ENCODE measurements at places on chromosomes 13 and 19.

- H3K4me3 ChIP-seq, result no peak overlapping the region
- peak; percentile 91 for DNase-seq
- no peaks in the 10 kb centered on the region for H3K27me3 ChIP-seq
- H3K36me3 ChIP-seq, result no peaks in the 10 kb centered on the region
- H3K4me1 ChIP-seq, result no peaks in the 10 kb centered on the region
Measured at GRCh38 chr13:28744091-28744536, 25.3 kb upstream of the SLC46A3 start.

DNA sequence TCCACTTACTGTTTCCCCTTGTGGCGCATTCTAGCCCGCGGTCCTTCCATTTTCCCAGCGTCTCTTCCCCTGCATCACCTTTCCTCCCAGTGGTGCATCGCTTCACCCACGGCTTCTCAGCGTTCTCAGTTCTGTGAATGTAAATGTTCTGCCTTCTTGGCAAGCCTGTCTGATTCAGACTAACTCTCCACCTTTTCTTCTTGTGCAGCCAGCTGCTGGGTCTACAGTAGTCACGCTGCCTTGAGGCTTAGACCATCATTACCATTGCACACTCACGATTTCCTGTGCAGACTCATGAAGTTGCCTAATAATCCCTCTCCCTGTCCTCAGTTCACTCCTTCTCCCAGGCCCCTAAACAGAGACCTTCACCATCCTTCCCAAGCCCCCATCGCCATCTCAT, 75.0 kb downstream of the DHRS12 start:
- H3K4me3 ChIP-seq, result no peak overlapping the region
- DNase-seq, result no peak
- no peak overlapping the region for H3K27ac ChIP-seq
- peaks cover 2% of the 10 kb centered on the region for H3K4me1 ChIP-seq
- no peaks in the 10 kb centered on the region for H3K36me3 ChIP-seq
- H3K27me3 ChIP-seq, result no peaks in the 10 kb centered on the region

DNA sequence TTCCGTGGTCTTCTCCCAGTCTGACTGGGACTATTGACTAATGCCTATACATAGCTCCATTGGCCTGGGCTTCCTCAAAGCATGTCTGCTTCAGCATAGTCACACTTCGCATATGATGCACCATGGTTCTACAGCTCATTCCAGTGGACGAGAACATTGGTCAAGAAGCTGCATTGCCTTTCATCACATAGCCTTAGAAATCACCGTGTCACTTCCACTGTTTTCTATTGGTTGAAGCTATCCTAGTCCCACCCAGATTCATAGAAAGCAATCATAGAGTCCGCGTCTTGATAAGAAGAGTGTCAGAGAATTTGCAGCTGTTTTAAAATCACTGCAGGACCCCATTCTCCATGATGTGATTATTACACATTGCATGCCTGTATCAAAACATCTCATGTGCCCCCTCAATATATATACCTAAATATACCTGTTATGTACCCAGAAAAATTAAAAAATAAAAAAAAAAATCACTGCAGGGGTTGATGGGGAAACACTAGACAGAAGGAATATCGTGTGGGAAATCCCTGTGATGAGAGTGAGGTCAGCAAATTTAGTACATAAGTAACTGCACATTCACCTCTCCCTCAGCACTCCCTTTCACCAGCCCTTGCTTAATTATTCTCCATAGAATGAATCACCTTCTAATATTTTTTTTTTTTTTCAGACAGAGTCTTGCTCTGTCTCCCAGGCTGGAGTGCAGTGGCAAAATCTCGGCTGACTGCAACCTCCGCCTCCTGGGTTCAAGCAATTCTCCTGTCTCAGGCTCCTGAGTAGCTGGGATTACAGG, 2.2 kb upstream of the ARHGAP33 start:
- no peak for DNase-seq
- peaks cover 2% of the 10 kb centered on the region for H3K36me3 ChIP-seq
- H3K4me1 ChIP-seq, result peaks cover 8% of the 10 kb centered on the region
- no peak overlapping the region for H3K4me3 ChIP-seq
- H3K27ac ChIP-seq, result no peak overlapping the region

- no peaks in the 10 kb centered on the region for H3K36me3 ChIP-seq
- H3K27me3 ChIP-seq, result no peaks in the 10 kb centered on the region
- no peaks in the 10 kb centered on the region for H3K4me1 ChIP-seq
- no peak overlapping the region for H3K27ac ChIP-seq
Measured at GRCh38 chr13:95723438-95723837, 46.5 kb downstream of the DNAJC3 start.

DNA sequence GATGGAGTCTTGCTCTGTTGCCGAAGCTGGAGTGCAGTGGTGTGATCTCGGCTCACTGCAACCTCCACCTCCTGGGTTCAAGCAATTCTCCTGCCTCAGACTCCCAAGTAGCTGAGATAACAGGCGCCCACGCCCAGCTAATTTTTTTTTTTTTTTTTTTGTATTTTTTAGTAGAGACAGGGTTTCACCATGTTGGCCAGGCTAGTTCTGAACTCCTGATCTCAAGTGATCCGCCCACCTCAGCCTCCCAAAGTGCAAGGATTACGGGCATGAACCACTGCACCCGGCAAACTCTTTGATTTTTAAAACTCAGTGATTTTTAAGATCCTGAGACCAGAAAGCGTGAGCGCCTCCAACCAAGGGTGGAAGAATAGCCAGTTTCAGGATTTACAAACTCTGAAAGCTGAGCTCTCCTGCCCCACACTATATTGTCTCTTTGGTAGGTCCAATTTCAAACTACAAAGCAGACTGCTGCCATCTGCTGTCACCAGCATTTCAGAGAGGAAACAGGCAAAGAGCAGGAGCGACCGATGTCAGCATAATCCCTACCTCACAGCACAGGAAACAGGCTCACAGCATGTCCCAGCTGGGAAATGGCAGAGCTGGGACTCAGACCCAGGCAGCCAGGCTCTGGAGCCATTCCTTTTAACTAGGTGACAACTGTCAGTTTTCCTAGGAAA, 9.2 kb downstream of the NOSIP start:
- no peaks in the 10 kb centered on the region for H3K4me1 ChIP-seq
- no peaks in the 10 kb centered on the region for H3K27me3 ChIP-seq
- peaks cover 2% of the 10 kb centered on the region for H3K36me3 ChIP-seq
- peak; percentile 92 for DNase-seq
- H3K4me3 ChIP-seq, result no peak overlapping the region

DNA sequence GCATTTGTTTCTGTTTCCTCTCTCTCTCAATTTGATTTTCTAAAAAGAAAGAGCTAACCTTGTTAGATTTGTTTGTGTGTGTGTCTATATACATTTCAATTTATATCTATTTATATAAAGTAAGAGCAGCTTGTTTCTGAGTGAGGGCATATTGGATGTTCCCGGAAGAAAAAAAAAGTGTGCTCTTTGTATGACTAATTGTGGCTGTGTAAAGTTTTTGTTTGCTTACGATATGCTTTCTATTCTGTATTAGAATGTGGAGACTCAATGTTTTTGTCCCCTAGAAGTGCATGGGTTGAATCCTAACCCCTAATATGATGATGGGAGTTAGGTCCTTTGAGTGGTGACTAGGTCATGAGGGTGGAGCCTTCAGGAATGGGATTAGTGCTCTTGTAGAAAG, 66.6 kb upstream of the C1QTNF9B start:
- DNase-seq, result no peak
- H3K4me1 ChIP-seq, result no peaks in the 10 kb centered on the region
- H3K27ac ChIP-seq, result no peak overlapping the region
- H3K27me3 ChIP-seq, result no peaks in the 10 kb centered on the region

GRCh38 chr19:7199613-7200533, 94.3 kb downstream of the INSR start:
- H3K4me3 ChIP-seq, result no peak overlapping the region
- no peaks in the 10 kb centered on the region for H3K36me3 ChIP-seq
- H3K27ac ChIP-seq, result no peak overlapping the region
- DNase-seq, result peak; percentile 19
- H3K27me3 ChIP-seq, result no peaks in the 10 kb centered on the region
- no peaks in the 10 kb centered on the region for H3K4me1 ChIP-seq

DNA sequence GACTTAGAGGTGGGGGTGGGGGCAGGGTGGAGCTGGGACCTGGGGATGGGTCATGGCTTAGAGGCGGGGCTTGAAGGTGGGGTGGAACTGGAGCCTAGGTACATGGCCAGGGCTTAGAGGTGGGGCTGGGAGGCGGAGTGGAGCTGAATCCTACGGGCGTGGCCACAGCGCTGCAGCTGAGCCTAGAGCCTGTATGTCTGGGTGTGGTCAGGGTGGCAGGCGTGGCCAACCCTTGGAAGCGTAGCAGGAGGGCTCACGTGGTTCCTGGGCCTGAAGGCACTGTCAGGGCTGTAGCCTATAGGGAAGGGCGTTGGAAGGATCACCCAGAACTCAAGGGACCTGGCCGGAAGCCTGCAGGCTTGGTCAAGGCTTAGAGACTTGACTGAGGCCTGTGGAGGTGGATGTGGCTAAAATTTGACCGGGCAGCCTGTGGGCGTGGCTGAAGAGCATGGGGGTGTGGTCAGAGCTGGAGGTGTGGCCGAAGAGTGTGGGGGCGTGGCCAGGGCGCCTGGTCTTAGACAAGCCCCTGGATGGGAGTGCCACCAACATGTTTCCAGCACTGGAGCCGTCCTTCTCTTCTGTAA, 24.3 kb downstream of the COLGALT1 start:
- no peak overlapping the region for H3K27ac ChIP-seq
- peaks cover 12% of the 10 kb centered on the region for H3K36me3 ChIP-seq
- H3K4me1 ChIP-seq, result no peaks in the 10 kb centered on the region
- peak; percentile 90 for DNase-seq
- H3K4me3 ChIP-seq, result no peak overlapping the region

GRCh38 chr19:48862827-48863226, 5.6 kb downstream of the PLEKHA4 start:
- no peaks in the 10 kb centered on the region for H3K4me1 ChIP-seq
- DNase-seq, result no peak
- H3K36me3 ChIP-seq, result no peaks in the 10 kb centered on the region
- no peaks in the 10 kb centered on the region for H3K27me3 ChIP-seq
- H3K4me3 ChIP-seq, result no peak overlapping the region

DNA sequence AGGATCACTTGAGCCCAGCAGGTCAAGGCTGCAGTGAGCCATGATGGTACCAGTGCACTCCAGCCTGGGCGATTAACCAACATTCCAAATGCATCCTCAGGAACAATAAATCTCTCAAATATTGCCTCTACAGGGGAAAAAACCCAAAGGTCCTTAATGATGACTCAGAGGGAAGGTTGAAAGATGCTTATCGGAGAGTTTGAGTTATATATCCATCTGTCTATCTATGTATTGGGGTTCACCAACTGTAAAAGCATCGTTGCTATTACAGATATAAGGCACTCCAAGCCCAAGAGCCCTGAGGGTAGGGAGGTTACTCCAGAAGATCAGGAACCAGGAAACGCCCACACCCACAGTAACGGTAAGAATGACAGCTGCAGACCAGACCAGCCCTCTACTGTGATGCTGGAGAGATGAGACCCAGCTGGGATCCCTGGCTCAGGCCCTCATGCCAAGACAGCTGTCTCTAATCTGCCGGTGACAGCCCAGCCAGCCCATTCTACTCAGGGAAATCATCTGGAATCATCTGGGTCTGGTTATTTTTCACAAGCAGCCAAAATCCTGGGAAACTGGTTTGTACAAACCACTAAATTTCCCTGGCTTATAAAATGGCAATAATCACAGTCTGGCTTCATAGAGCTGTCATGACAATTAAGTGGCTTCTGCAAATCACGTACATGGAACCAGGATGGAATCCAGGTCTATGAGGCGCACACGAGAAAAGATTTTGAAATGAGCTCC, 23.8 kb downstream of the TEX101 start:
- H3K36me3 ChIP-seq, result no peaks in the 10 kb centered on the region
- no peaks in the 10 kb centered on the region for H3K4me1 ChIP-seq
- DNase-seq, result no peak
- no peak overlapping the region for H3K4me3 ChIP-seq
- H3K27me3 ChIP-seq, result no peaks in the 10 kb centered on the region

DNA sequence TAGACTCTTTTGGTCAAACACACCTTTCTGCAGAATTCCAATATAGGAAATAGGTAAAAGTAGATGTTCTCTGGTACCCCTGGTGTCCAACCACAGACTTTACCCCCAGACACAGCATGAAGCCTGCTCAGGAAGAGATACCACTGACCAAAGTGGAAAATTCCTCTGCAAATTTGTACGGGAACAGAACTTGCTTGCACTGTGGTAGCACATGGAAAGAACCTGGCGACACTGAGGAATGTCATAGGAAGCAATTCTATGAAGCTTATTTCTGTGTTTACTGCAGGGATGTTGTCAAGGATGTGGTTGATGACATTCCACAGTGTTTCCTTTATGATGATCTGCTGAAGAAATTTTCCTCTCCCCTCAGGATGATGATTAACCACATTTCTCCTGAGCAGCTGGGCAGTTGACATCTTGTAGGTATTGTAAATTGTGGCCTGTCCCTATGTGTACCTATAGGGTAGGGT, 48.9 kb upstream of the TNFSF11 start:
- no peaks in the 10 kb centered on the region for H3K4me1 ChIP-seq
- H3K27me3 ChIP-seq, result no peaks in the 10 kb centered on the region
- H3K4me3 ChIP-seq, result no peak overlapping the region
- no peak overlapping the region for H3K27ac ChIP-seq
- DNase-seq, result no peak
